NCI-H187 treated with DMSO at 0.1 percent for 48 hours (cell line): ENCODE measurements at places on chromosomes 5 and 9.

GRCh38 chr5:9987101-9987500 lies 262.6 kb downstream of the ATPSCKMT start:
- DNase-seq: no peak

DNA sequence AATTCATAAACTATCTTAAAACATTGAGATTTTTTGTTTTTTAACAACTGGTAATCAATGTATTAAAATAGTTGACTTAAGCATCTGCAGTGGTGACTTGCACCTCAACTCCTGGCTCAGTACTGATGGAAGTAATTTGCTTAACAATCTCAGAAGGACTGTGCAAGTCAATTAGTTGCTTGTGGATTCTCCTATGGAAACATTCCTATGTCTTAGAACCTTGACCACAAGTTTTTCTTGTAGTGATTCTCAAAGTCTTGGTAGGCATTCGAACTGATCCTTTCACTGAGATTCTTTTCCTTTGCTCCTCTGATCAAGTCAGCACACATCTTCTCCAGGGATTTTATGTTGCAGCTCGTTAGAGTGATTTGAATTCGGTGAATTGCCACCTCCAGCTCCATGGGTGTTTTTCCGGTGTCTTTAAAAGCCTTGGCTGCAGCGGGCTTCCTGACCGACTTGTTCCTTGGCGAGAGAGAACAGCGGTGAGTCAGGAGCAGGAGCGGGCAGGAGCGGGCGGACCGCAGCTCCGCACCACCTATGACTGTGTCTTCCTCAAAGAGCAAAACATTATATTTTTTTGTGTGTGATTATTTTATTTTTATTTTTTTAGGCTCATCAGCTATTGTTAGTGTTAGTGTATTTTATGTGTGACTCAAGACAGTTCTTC lies 21.1 kb downstream of the HMGXB3 start:
- DNase-seq: no peak

DNA sequence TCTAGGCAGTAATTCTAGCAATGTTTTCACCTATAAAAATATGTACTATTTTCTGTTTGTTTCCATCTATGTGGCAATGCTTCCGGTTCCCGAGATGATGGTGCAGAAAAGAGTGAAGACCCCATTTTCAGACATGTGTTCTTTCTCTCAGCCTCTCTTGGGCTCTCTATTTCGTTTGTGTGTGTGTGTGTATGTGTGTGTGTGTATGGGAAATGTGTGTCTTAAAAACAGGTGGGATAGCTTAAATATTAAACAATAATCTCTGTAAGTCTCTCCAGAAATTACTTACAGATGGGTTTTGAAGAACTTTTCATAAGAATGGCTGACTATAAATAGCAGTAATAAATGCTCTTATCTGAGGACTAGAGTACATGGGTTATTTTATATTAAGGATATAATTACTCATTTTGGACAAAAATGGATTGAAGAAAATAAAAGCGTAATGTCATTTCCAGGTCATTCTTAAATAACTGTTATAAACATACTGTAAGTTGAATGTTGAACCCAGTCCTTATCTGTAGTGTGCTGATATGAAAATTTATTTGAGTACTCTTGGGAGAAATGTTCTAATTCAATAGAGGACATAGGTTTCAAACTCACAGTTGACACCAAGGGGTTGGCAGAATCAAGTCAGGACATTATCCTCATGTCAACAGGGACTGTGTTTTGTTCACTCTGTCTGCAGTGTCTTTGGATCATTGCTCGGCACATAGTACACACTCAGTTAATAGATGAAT lies 31.1 kb downstream of the PCSK5 start:
- no peak for DNase-seq

DNA sequence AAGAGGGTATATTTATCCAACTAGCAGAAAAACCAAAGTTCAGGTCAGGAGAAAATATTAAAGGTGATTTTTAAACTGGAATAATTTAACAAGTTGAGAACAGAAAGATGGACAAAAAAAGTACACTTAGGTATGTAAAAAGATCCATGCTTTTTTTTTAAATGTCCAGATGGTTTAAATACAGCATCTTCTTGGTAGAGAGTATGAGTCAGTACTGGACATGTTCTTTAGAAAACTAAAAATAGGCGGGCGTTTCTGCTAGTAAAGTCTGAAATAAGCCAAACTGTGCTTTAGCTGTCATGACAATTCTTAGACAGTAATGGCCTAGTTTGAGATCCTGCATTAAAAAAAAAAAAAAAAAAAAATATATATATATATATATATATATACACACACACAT lies 255.9 kb upstream of the ST8SIA4 start:
- no peak for DNase-seq

DNA sequence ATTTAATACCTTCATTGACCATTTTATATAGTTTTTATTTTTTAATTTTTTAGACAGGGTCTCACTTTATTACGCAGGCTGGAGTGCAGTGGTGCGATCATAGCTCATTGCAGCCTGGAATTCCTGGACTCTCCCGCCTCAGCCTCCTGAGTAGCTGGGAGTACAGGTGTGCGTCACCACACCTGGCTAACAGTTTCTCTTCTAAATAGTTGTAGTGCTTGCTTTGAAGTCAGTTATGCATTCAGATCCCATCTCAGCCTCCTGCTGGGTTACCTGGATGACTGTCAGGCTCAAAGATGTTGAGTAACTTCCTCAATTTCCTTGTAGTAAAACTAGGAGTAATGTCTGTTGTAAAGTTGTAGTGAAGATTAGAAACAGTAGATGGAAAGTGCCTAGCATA lies 21.4 kb downstream of the SNX18 start:
- no peak for DNase-seq

DNA sequence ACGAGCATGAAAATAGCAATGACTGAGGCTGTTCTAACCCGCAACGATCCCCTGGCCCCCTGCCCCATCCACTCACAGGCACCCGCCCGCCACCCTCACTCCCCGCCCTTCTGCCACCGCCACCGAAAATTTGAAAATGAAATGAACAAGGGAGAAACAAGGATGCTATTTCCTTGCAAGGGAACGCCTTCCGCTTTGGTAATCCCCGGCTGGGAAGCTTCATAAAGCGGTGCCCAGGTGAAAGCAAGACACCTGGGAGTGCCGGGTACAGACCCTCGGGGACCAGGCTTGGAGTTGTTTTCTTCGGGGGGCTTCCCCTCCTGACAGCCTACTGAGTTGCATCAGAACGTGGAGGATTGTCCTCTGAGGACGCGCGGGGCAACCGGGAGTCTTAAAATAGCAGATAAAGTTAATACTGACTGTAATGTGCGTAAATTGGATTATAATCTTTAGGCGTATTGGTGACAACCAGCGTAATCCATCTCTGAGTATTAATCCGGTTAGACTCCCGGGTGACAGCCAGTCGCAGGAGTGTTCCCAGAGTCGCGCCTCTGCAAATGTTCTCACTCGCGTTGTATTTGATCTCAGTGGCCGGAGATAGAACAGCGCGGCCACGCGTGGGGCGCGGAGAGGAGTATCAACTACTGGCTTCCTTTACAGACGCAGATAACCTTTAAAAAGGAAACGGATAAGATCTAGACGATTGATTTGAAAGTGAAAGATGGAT lies 885 bp upstream of the MLLT3 start:
- DNase-seq: no peak

GRCh38 chr5:9099689-9100088 lies 446.2 kb downstream of the SEMA5A start:
- no peak for DNase-seq

DNA sequence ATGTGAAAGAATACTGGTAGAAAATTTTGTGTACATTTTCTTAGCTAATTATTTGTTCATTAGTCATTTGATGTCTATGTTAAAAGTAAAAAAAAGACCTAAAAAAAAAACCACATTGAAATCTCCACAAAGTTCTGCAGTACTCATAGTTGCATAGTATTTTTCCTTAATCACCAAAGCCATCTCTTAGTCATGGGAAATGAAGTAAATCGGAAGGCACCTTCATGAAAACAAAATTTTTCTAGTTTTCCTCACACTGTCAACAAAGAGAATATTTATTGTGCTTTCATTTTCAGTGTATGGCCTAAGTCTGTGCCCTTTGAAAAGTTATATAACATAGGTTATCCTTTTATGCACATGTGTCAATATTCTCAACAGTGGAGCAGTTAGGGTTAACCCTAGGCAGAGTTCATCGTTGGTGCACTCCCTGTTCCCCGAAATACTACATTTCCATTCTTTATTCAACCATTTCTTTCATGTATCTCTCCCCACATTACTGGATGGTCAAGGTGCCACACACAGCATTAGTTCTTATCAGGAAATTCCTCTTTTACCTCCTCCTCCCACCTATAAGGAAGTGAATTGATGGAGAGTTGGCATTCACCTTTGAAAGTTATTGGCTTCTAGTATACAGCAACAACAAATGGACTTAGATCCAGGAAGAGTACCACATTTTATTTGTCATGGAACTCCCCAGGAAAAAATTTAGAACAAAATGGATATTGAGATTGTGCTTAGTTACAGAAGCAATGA lies 93.1 kb downstream of the NUDT12 start:
- no peak for DNase-seq

DNA sequence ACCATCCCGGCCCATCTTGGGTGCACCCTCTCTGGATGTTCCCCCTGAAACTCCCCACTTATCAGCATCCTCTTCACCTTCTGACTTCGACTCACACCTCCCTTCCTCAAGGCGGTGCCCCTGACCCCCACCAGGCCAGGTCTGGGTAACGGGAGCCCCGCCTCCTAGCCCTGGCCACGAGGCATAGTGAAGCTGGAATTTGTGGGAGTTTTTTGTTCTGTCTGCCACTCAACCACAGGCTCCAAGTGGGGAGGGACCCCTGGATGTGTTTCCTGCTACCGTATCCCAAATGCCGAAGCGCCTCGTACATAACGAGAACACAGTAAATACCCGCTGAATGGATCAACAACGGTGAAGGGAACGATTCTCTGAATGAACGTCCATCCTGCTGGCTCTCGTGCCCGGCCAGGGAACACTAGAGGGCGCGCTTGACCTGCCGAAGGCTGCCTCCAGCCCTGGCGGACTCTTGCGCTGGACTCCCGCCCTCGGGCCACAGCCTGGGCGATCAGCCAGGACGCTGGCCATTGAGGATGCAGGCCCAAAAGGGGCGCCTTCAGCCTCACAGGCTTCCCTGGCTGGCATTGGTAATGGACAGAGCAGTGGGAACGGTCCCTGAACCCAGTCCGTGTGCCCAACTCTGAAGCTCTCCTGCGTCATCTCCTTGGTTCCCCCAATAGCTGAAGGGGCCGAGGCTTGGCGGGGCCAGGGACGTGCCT lies 47.3 kb upstream of the PHYKPL start:
- DNase-seq: no peak

DNA sequence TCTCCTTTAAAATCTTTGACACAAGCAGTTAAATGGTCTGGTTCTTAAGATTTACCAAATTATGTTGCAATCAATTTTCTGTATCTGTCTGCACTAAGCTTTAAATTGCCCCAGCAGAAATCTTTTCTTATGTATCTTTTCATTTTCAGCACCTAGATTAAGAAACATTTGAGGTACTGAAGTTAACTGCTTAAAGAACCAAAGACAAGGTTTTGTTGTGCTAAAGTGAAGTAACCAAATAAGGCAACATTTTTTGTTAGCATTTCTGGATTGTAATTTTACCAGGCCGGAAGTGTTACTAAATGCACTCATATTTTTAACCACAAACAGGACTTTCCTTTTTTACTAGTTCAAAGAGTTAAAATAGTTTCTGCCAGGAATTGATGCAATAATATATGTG lies 24.1 kb upstream of the MTAP start:
- no peak for DNase-seq

- no peak for DNase-seq
Measured at GRCh38 chr9:78189461-78189860, 46.4 kb upstream of the CEP78 start.

- no peak for DNase-seq
Measured at GRCh38 chr5:138466125-138466899, 1.0 kb downstream of the EGR1 start.

DNA sequence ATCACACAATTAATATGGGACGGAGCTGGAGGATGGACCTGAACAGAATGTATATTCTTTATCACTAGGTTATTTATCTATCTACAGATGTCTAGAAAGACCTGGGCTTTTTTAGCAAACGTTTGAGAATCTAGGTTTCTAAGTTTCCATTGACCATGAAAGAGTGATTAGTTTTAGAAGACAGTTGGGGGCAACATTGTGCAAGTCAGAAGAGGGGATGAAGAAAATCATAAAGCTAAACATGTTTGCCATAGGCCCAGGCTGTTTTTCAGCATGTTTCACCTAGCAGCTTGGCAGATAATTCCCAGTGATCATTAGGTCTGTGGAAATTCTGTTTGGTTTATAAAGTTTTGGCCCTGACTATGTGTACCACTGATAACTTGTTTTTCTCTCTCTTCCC lies 44.1 kb upstream of the CDKN2B start:
- no peak for DNase-seq

DNA sequence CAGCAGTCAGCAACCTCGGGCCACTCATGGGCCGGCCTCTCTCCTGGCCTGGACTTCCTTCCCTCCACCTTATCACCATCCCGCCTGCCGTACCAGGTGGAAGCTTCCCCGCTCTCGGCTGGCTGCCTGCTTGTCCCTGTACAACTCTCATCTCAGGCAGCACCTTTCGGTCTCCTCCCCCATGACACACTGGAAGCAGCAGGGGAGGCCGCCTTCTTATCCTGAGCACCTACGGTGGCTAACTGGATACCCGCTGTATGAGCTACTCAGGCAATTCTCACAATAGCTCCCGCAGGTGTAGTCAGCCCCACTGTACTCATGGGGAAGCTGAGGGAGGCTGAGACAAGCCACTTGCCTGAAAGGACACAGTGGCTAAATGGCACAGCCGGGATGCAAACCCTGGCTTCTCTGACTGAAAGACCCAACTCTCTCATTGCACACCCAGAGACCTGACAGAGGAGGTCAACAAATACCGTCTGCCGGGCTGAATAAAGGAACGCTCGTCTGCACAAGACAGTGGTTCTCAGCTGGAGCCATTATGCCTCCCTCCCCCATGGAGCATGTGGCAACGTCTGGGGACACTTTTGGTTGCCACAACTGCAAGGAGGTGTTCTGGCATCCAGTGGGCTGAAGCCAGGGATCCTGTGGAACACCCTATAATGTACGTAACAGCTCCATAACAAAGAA lies 9.6 kb downstream of the STK10 start:
- DNase-seq: no peak

GRCh38 chr5:116097301-116097700 lies 12.5 kb downstream of the COMMD10 start:
- DNase-seq: no peak

DNA sequence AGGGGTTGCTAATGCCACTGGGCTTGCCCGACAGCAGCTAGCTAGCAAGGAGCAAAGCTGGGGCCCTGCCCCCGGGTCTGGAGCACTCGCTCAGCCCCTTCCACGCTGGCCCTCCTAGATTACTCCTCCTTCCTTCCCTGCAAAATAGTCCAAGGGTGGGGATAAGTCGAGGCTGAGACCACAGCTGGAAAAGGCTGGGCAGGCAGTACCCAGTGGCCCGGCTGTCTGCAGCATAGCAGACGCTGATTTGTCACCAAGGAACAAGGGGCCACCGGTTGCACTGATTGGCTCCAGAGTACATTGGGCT lies 73.9 kb downstream of the ADAMTS2 start:
- no peak for DNase-seq

DNA sequence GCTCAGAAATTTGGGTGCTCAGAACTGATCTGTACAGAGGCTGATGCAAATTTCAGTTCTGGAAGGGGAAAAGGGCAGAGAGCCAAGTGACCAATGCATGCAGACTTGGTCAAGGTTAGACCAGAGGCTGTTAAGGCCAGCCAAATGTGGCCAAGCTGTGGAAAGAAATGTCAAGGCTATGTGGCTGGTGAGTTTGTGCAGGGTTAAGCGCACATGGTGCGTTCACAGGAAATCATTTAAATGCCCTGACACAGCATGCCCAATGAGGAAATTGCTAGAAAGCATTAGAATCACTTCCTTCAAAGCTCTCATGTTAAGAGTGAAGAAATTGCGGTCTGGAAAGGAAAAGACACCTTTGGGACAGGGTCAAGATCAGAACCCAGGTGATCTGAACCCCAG lies 58.0 kb downstream of the PTPN3 start:
- no peak for DNase-seq
